ENCODE measurements at places on chromosomes 2 and 18.

GRCh38 chr18:49899657-49900330 is 86.5 kb upstream of the ACAA2 start:
- no peak for DNase-seq

GRCh38 chr2:2681711-2682251 is 350.7 kb upstream of the MYT1L start:
- DNase-seq = no peak

DNA sequence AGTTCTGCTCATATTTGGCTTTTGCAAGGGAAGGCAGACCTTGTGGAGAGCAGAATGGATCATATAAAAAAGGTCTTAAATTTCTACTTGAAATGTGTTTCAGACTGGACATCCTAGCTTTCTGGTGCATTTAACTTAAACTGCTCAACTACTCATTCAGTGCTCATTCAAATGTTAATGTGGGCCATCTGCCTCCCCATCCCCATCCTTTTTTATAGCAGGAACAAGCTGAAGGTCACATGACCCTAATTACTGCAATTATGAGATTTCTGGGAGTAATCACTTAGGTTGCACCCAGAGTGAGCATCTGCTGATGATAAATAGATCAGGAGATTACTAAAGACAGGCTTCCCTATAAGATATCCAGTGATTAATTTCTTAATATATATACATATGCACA is 96.1 kb downstream of the MAP2 start:
- no peak for DNase-seq

DNA sequence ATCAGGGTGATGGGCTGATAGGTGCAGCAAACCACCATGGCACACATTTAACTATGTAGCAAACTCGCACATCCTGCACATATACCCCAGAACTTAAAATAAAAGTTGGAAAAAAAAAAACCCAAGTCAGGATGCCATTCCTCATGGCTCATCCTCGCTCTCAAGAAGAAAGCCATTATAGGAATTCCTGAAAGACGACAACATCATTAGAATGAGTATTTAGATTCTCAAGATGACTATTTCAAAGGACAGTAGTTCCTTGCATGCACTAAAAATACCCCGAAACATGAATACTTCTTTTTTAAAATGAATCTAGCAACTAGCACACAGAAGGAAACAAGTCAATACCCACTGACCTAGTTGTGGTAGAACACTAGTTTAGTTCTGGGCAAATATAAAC is 285.8 kb upstream of the REV1 start:
- no peak for DNase-seq

- DNase-seq = no peak
Observed at GRCh38 chr18:36321658-36322407, 24.3 kb downstream of the FHOD3 start.

DNA sequence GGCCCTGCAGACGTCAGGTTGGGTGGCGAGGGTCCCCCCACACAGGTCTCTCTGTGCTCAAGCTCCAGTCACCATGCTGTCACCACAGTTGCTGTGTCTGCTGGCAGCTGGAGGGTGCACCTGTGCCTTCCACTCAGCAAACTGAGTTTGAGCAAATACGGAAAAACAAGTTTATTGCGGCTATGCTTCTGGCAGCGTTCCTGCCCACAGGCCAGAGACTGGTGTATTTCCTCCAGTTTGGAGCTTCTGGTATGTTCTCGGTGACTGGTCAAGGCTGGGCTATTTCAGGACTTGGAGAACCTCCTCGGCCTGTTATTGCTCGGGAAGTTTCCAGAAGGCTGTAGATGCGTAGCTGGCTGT is 132.6 kb downstream of the SEPTIN10 start:
- DNase-seq = no peak

DNA sequence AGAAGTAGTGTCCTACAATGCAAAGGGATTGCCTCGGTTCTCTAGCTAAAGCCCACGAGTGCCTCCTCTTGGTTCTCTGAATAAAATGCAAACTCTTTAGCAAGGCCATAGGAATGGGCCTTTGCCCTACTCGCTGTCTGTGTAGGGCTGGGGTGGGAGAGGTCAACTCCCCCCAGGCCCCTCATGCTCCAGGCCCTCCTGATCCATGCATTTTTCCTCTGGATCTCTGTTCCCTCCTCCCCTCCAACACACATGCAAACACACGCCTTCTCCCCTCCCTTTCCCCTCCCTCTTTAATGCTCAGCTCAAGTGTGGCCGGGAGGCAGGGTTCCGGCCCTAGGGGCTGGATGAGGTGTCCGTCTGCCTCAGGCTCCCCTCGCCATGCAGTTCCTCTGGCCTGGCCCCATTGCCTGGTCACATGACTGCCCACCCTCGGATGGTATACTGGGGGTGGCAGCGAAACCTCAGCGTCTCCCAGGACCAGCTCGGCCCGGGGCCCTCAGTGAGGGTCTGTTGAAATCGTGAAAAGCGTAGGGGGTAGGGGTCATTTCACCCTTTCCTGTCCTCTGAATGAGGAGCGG is 14.9 kb upstream of the KLF11 start:
- DNase-seq = no peak

GRCh38 chr2:208207769-208208168 is 17.9 kb upstream of the C2orf80 start:
- no peak for DNase-seq

DNA sequence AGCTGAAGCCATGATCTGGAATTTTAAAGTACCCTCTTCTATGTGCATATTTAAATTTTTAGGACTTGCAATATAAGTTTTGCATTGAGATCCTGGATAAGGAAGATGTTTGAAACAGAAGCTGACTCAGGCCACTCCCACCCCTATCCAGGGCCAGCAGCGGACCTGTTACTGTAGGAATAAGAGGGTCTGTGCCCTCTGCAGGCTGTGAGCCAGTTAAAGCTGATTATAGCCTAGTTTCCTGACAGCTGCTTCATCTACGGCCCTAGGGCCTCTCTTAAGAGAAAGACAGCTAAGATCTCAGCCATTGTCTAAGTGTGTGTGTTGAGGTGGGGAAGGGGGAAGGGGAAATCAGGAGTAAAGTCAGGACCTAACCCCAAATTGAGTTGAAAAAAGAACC is 234.0 kb downstream of the HAUS1 start:
- peak; percentile 33 for DNase-seq

- DNase-seq = no peak
Observed at GRCh38 chr18:26657631-26658581, 109.6 kb upstream of the KCTD1 start.

GRCh38 chr18:59620381-59620780 is 76.8 kb downstream of the CCBE1 start:
- no peak for DNase-seq

DNA sequence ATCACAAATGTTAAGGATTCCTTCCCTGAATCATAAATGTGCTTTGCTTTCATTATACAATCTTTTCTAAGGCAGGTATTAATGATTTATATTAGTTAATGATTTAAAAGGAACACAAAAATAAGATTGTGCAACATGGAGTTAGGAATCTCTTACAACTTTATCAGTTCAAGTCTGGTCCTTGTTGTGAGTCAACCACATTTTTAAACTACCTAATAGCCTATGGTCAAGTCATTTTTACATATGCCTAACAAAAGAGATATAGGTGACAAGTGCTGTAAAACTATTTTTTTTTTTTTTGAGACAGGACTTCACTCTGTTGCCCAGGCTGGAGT is 8.2 kb upstream of the INPP1 start:
- no peak for DNase-seq

- DNase-seq = no peak
Observed at GRCh38 chr2:18186816-18187613, 308.5 kb downstream of the KCNS3 start.

All from mesenteric fat pad (tissue), 1 donor.